ENCODE measurements at places on chromosomes 16 and 17.

DNA sequence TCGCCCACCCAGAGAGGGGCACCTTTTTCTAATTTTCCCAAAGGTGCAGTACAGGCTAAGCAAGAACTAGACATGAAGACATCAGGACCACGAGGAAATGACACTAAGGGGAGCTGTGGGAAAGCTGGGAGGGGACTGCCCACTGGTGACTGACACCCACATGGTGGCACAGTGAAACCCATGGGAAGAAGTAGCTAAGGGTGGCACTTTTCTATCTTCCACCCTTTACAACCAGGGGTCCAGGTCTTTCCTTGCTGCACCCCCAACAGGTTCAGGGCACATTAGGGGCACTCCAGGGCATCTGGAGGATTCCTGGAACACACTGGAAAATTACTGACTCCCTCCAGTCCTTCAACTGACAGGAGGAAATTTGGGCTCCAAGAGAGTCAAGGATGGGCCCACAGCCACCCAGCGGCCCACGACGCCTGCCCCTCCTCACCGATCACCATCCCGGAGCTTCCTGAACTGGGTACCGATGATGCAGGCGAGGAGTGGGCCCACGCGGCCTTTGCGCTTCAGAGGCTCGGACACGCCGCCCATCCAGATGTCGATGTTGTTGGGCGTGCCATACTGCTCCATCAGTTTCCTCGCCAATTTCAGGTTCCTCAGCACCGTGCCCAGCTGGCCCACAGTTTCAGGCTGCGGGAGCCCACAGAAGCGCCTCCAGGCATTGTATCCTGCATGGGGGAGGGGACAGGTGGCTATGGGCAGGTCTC is 9.4 kb downstream of the MPO start:
- DNase-seq = no peak

DNA sequence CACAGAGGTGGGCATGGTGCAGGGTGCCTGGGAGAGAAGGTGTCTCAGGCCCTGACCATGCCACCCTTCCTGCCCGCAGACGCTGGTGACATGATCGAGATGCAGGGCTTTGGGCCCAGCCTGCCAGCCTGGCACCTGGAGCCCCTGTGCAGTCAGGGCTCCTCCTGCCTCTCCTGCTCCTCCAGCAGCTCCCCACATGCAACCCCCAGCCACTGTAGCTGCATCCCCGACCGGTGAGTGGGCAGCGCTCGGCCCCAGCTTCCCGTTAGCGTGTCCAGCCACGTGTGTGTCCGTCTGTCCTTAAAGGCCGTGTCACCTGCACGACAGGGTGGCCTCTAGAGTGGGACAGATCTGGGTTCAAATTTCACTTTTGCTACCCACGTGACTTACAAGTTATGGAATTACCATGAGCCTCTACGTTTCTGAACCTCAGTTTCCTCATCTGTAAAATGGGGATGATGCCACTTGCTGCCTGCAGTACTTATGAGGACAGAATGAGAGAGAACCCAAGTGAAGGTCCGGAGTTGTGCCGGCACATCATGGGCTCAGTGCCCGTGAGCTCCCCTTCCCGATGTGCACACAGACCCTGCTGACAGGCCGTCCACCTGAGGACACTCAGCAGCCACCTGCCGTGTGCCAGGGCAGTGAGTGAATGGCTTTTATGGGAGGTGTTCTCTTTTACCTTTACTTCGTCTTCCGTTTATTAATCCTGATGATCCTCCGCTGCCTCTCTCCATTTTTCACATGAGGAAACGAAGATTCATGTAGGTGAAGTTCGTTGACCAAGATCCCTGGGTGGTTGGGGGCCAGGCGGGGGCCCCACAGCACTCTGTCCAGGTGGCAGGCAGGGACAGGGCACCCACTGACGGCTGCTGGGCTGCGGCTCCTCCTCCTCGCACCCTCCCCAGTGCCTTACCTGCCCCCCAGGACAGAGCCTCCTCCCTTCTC is 29.4 kb downstream of the MNT start:
- no peak for DNase-seq

DNA sequence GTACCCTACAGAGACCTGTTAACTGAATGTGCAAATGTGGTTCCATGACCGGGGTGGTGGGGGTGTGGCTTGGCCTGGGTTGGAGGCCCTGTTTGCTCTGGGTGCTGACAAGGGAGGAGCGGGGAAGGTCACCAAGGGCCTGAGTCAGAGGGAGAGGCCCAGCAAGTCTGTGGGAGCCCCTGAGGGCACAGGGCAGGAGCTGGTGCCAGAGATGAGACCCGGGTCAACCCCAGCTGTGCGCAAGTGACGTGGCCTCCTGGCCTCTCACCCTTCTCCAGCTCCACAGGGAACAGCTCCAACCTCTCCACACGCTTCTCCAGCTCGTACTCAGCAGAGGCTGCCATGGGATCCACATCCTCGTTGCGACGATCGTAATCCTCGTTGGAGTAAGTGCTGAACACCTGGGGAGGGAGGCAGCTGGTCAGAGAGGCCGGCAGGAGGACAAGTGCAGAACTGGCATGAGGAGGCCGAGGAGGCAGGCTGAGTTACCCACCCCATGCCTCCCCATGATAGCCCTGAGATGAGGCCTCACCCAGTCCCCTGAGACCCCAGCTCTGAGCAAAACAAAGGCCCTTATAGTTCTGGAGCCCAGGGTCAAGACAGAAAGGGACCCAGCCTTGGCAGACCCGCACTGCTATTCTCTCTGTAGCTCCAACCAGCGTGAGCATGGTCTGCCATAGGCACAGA is 5.5 kb downstream of the PPP1R9B start:
- DNase-seq = no peak

DNA sequence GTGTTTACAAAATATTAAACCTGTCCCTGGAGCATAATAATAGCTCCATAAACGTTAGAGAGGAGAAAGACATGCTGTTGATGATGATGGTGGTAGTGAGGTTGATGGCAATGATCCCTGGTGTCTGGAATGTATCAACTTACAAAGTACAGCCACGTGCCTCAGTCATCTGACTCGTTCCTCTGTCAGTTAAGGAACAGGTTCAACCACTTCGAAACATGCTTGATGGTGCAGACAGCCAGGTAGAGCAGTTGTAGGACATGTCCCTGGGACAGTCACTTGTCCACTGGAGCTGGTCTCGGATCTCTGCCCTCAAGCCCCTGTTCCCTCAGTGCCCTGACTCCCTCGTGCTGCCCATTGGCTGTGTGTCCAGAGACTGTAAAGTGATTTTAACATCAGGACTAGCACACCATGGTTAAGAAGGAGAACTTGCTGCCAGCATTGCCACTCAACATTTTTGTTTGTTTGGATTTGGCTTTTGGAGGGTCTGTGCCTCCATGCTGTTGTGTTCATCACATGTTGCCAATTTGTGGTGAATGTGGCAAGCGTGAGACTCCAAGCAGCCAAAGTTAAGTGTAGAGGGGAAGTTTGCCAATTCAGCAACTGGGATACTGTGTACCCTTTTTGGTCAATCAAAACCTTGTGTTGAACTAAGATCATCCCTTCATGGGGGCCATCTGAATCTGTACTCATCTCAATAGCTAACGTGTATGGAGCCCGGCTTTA is 16.3 kb upstream of the SALL1 start:
- no peak for DNase-seq

GRCh38 chr16:27698266-27698665 is 148.3 kb downstream of the KATNIP start:
- DNase-seq = no peak

DNA sequence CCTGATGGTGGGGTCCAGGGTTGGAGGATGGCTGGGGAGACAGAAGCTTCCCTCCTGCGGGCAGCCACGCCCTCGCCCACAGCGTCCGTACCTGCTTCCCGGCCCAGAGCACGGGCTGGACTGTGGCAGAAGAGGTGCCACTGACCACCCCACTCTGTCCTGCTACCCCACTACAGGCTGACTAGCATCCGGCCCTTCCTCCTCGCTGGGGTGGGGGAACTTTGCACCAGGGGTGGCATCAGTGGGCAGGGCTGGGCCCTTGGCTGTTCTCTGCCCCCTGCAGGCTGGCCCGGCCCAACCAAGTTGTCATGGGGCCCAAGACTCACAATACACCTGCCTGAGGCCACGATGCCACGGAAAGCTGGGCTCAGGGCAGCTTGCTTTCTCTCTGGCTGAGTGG is 73.0 kb downstream of the KLHDC4 start:
- no peak for DNase-seq

- no peak for DNase-seq
Measured at GRCh38 chr16:73179705-73180331, 131.9 kb upstream of the ZFHX3 start.

DNA sequence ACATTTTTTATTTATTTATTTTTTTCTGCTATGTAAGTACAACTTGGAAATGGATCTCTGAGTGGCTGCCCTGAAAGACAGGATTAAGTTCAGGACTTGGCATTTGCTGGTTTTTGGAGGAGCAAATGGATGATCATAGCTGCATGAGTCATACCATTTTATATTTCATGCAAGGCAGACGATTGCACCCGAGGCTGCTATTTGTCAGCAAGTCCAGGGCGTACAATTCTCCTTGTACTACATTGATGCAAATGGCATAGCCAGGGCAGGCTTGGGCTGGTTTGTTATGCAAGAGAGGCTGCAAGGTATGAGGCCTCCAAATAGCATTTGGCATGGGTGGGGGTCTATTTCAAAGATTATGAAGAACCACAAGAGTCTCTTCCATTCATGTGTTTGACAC is 81.2 kb upstream of the CACNG3 start:
- DNase-seq = no peak
